ENCODE measurements at places on chromosomes 2 and 18.

DNA sequence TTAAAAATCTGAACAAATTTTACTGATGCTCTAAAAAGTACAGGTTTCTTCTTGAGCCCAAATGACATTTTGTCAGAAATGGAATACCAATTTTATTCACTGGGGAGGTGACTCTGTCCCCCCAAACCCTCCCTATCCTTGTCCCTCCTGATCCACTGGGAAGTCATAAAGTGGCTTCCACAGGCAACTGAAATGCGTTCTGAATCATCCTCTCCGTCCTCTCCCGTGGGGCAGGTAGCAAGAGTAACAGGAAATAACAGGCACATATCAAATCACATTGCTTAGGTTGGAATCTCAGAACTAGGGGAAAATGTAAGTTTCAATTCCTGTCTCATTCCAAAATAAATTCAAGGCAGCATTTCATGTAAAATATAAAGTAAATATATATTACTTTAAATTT lies 44.5 kb downstream of the MYL12B start:
- DNase-seq = no peak

GRCh38 chr18:60067426-60068210 lies 167.8 kb downstream of the PMAIP1 start:
- DNase-seq = no peak

DNA sequence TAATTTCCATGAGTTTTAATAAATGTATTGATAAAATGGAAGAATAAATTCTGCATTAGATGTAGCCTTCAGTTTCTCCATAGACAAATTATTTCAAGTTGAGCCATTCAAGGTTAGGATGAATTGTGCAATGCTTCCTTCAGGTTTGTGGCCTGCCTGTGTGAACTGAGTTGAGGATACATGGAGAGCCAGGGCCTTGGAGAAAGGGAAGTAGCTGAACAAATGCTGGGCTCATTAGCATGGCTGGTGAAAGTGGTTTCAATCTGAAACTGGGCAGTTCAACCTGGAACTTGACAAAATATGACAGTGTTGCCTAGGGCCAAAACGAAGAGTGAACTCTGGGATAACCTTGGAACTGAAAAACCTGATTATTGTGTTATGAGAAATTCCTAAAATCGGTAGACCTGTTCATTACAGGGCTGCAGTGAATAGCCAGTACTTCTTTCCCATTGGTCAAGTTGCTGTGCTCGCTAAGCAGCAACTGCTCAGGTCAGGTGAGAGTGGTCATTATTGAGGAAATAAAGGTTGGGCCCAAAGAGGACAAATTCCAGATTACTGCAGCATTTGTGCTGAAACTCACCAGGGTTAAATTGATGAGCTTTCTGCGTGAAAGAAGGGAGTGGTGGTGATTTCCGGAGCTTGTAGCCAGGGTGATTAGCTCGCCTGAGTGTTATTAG lies 12.7 kb downstream of the INPP1 start:
- peak; percentile 44 for DNase-seq

DNA sequence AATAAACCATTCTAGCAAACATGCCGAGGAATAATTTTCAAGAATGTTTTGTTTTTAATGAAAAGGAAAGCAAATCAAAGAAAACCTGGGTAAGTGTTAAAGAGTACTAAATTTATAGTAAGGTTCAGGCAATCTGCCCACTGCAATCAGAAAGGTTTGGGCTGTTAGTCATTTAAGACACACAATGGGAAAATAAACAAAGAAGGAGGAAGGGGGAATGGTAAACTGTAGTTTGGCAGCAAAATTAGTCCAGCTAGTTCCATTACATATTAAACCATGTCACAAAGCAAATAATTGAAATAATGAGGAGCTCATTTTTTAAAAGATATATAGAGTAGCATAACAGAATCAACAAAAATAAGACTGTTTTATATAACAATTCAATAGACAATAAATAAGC lies 87.5 kb upstream of the COPS8 start:
- DNase-seq = peak; percentile 62

DNA sequence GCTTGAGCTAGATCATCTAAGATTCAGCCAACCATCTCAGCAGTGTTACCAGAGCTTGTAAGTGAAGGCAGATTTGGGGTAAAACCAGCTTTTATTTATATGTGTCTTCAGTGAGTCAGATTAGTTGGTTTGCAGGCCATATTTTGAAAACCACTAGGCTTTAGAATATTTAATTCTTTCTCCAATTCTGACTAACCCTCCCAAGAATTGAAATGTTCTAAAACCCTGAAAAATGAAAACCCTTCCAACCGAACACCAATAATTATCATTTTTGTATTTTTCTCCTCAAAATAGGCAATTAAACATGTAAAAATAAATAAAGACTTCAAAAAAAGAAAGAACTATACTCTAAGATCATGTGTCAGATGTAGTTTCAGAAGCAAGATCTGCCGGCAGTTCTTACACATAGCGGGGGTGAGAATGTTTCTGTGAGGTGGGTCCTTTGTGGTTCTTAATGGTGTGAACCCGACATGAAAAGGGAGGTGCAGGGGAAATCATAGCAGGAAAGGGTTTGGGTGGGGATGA lies 14.2 kb downstream of the PLEK start:
- no peak for DNase-seq

GRCh38 chr2:42425697-42426096 lies 64.7 kb upstream of the COX7A2L start:
- no peak for DNase-seq

DNA sequence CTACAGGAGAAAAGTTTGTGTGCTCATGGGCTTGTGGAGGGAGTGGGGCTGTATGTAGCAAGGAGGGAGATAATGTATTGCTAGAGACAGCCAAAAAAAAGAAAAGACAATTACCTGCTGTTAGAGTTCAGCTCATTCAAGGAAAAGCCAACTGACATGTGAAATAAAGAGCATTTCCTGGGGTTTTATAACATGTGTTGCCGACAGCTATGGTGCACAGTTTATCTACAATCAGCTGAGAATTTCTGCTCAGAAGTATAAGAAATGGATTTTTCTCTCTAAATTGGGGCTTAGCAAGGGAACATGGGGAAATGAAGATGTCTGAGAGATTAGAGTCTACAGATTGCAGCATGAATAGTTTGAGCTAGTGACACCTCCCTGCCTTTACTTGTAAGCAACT lies 674.1 kb downstream of the SUCLG1 start:
- no peak for DNase-seq

- DNase-seq = no peak
Observed at GRCh38 chr2:8477552-8478470, 204.0 kb upstream of the ID2 start.

DNA sequence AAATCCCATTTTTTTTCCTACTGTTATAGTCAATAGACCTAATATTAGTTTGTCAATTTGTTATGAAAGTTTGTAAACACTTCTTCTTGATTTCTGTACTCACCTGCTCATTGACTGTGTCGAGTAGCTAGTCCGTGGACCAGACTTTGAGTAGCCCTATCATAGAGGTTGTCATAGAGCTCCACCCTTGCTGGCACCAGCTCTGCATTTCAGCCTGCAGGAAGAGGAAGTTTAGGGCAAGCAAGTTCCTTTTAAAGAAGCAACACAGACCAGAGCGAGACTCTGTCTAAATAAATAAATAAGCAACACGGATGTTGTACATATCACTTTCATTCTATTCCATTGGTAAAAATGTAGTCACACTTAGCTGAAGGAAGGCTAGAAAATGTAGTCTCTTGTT lies 74.0 kb downstream of the MCFD2 start:
- DNase-seq = no peak

GRCh38 chr2:61266632-61267505 lies 104.9 kb downstream of the C2orf74 start:
- DNase-seq = no peak

- no peak for DNase-seq
Observed at GRCh38 chr2:62570861-62571698, 65.1 kb upstream of the TMEM17 start.

DNA sequence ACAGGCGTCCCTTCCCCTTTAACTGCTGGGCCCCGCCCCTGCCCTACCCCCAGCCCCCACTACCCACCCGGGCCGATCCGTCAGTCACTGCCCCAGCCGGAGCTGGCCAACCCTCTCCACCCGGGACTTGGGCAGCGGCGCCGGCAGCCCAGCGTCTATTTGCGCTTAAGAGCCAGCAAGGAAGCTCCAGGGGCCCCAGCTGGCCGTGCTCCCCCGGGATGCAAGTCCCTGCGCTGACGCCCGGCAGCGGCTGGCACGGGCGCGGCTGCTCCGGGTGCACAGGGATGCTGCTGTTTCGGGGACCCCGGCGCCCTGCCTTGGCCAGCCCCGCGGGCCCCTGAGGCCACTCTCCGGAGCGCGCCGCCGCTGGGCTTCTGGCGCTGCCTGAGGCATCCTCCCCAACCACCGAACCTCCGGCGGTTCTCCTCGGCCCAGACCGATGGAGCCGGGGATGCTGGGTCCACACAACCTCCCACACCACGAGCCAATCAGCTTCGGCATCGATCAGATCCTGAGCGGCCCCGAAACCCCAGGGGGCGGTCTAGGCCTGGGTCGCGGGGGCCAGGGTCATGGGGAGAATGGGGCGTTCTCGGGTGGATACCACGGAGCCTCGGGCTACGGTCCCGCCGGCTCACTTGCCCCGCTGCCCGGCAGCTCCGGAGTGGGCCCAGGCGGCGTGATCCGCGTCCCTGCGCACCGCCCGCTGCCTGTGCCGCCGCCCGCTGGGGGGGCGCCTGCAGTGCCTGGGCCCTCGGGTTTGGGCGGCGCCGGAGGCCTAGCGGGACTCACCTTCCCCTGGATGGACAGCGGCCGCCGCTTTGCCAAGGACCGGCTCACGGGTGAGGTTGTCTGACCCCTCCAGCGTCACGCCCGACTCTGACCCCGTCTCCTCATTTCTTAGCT lies at the start of gene TLX2:
Gene TLX2, plus strand, starts transcription at position 83 of the 903 bp plus-strand sequence. Its CDS starts 357 bp downstream, at position 440.
- no peak for DNase-seq

- no peak for DNase-seq
Observed at GRCh38 chr2:102436323-102436722, 13.4 kb downstream of the IL18RAP start.

DNA sequence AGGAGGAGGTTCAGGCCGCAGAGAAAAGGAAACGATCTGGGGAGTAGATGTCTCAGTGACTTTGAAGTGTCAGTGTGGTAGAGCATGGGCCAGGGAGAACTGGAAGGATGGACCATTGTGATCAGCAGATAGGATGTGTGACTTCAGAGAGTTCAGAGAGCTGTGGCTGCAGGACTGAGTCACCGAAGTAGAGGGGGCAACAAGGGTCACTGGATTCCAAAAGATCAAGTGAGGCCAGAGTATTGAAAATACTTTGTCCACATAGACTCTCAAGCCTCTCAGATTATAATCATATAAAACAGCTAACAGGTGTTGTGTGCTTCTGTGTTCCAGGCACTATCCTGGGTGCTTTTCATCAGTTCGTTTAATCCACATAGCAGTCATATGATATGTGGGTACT lies 99.4 kb downstream of the CRIM1 start:
- DNase-seq = no peak

DNA sequence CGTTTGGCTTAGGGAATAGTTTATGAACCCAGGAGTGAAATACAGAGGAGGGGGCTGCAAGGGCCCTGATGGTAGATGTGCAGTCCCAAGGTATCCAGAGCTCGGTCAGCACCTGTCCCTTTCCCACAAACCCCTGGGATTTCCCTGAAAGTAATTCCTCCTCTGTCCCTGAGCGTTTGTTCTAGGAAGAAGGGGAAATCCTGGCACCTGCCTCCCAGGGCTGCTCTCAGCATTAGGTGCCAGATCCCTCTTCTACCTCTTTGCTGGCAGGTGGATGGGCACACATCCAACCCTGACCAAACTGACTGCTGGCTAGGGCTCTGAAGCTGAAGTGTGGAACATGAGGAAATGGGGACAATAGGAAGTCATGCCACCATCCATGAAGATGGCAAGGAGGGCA lies 824.0 kb downstream of the SLC4A3 start:
- peak; percentile 90 for DNase-seq

- no peak for DNase-seq
Observed at GRCh38 chr18:21452796-21453510, 147.6 kb downstream of the ESCO1 start.

GRCh38 chr18:13318731-13319501 lies 100.4 kb downstream of the LDLRAD4 start:
- no peak for DNase-seq

GRCh38 chr18:74661691-74662090 lies 64.0 kb downstream of the ZNF407 start:
- no peak for DNase-seq

DNA sequence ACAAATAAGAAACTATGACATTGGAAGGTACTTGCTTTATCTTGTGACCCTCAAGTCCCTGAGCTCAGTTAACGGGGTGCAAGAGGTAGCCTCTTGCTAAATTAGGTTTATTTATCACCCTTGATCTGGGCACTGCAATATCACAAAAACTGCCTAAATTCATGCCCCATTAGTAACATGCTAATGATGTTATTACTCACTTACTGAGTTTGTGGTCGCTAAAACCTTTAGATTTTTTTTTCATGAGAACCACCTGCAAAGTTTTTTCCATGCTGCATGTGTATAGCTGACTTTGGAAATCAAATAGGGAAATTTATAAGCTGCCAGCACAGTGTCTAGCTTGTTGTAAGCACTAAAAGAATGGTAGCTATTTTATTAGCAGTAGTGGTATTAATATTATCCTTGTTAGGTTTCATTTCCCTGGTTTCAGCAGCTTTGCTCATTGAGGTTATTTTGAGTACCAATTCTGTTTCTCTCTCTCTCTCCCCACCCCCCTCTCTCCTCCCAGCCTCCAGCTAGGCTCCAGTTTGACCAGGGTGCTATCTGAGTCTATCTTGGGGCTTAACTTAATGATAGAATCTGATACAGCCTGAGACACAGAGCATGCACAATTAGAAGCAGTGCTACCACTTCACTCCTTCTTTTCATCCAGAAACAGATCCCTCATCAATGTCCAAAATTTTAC lies 88.7 kb upstream of the ATP8B1 start:
- no peak for DNase-seq

- DNase-seq = no peak
Observed at GRCh38 chr2:126317790-126318431, 338.0 kb upstream of the GYPC start.

- DNase-seq = no peak
Observed at GRCh38 chr18:52352920-52353319, 12.9 kb downstream of the DCC start.

- no peak for DNase-seq
Observed at GRCh38 chr2:2580341-2580740, 249.3 kb upstream of the MYT1L start.
